ENCODE measurements at places on chromosomes 7 and 10.

- DNase-seq, result no peak
These were observed 182.4 kb upstream of the FRMD4A start for GRCh38 chr10:14513123-14513522.

DNA sequence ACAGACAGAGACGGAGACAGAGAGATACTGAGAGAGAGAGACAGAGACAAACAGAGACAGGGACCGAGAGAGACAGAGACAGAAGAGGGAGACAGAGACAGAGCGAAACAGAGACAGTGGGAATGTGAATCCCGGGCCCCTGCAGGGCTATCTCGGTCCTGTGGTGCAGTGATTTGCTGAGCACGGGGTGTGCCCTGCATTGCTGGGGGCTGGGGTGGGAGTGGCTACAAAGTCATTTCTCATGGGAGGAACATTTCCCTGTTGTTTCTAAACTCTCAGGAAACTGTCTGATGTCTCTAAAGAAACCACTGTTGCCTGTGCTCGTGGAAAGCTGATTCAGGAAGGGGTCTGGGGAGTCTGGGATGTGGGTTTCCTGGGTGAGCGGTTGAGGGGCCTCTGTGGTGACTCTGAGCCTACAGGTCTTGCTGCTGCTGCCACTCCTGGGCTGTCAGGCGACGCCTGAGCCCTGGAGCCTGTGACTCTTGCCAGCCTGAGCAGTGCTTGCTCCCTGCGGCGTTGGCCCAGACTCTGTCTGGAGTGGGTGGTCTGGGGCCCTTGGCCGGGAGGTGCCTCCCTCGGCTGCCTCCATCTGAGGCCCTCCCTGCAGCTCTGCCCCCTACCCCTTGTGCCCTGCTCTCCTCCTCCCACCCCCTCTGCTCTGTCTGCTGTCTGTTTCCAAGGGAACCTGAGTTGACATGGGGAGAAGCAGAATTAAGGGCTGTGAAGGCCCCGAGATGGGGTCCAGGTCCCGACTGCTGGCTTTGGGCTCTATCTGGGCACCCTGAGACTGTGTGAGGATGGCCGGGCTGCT lies 292.0 kb downstream of the WDR37 start:
- no peak for DNase-seq

DNA sequence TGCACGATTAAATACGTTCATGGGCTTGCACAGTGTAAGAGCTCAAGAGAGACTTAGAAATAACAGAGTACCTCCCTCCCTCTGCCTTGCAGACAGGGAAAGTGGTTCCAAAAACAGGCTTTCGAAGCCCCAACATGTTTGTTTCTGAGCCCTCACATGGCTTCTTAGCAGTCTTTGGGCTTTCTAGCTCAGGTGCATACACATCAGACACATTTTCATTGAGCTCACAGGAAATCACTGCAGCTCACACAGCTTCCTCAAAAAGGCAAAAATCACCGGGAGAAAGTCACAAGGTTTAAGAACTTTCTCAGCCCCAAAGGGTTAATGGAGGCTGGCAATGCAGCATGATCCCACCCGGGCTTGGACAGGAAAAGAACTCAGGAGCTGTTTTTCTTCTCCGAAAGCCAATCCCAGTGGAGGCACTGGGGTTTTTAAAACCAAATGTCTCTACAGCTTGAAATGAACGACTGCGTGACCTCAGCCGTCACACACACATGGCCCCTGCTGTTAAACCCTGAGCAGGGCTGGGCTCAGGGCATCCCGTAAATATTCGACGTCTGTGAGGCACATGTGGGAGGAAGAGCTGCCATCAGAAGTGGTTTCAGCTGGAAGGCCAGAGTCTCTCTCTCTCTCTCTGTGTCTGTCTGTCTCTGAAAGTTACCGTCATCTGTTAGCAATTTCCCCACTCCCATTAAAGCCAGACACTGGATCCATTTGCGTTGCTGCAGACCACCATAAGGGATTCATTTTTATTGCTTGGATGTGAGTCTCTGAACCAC lies 69.7 kb downstream of the CALML3 start:
- DNase-seq, result peak; percentile 71

DNA sequence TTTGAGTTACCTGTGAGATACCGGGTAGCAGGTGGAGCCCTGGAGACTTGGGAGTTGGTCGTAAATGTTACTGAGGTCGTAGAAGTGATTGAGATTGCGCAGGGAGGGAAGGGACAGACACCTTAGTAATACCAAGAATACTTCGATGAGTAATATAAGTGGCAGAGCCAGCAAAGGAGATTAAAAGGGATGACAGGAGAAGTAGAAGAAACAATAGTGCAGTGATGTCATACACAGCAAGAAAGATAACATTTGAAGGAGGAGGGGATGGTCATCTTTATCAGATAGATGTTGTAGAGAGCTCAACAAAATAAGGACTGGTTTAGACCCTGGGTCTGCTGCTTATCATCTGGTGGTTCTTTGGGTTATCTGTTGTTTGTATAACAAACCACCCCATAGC lies 5.0 kb downstream of the BCCIP start:
- no peak for DNase-seq

DNA sequence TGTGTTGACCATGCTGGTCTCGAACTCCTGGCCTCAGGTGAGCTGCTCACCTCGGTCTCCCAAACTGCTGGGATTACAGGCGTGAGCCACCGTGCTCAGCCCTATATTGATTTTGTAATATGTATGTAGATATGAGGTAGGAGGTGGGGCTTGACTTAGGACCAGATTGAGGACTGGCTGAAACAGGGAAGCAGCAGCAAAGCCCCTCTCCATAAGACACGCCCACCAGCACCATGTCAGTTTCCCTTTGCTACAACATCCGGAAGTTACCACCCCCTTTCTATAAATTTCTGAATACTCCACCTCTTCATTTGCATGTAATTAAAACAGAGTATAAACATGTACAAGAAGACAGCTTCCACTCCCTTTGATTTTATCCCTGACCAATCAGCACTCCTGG lies 47.9 kb upstream of the MYL10 start:
- no peak for DNase-seq

DNA sequence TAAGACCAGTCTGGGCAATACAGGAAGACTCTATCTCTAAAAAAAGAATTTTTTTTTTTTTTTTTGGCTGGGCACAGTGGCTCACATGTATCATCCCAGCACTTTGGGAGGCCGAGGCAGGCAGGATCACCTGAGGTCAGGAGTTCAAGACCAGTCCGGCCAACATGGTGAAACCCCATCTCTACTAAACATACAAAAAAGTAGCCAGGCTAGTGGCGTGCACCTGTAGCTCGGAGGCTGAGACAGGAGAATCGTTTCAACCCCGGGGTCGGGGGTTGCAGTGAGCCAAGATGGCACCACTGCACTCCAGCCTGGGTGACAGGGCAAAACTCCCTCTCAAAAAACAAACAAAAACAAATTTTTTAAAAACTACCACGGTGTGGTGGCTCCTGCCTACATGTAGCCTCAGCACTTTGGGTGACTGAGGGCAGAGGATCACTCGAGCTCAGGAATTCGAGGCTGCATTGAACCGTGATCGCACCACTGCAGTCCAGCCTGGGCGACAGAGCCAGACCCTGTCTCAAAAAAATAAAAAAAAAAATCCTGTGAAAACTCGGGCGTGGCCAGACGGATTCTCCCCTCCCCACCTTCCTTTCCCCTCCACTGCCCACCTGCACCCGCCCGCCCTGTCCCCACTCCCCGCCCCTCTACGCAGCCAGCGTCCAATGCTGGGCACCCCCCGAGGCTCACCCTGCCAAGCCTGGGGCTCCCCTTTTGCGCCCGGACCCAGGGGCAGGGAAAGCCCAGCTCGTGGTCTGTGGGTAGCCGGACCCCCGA lies 745 bp upstream of the ORAI2 start:
- DNase-seq, result no peak

- no peak for DNase-seq
These were observed 12.8 kb downstream of the HKDC1 start for GRCh38 chr10:69232736-69233480.

DNA sequence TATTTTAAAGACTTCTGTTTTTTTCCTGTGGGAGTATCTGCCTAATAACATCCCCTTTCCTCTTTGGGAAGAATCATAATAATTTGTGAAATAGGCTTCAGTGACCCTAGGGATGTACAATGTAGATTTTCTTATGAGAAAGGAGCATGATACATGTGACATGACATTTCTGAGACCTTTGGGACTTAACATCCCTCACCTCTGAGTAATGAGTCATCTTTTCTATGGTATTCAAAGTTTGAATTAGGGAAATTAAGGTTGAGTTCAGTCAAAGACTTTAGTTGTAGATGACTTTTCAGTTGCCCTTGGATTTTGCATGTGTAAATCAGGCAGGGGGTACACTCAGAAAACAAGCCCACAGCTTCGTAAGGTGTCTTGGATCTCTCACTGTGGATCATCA lies 14.3 kb downstream of the GRK5 start:
- DNase-seq, result no peak

DNA sequence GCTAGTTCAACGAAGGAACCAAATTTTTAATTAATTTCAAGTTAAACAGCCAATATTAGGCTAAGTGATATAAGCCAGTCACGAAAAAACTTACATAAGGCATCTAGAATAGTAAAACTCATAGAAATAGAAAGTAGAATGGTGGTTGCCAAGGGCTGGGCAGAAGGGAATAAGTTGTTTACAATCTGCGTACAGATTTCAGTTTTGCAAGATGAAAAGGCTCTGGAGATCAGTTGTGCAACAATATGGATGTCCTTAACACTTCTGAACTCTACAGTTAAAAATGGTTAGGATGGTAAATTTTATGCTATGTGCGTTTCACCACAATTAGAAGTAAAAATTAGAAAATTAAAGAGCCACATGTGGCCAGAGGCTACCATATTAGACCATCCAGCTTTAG lies 13.3 kb downstream of the SCRN1 start:
- DNase-seq, result no peak

- peak; percentile 10 for DNase-seq
These were observed 40.5 kb upstream of the SLF2 start for GRCh38 chr10:100872034-100872791.

DNA sequence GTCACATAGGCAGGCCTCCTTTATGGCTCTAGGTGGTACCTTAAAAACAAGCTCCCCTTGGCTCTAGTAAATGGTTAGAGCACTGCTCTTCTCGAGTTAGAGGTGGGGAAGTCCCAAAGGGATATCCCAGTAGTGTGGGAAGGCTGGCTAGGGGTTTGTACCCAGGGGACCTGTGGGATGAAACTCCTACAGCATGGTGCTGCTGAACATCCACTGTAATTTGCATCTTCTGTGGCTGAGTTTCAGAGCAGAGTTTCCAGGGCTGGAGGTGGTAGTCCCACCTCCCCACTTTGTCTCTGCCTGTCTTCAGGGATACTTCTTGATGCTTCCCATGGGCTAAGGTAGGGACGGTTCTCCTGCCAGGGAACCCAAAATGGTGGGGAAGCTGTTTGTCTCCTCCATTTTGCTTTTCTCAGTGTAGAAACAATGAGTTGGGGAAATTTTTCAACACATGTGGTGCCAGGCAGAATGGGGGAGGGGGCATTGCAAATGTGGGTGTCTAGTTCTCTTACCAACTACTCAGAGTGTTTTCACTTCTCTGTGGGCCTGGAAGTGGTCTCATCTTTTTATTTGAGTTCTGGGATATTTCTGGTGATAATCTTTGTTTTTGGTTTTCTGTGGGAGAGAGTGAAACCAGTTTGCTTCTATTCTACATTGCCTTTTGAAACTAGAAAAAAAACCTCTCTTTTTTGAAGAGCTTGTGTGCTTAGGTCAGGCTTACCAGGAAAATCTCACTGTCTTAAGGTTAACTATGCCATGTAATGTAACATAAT lies 36.3 kb downstream of the SCART1 start:
- no peak for DNase-seq

DNA sequence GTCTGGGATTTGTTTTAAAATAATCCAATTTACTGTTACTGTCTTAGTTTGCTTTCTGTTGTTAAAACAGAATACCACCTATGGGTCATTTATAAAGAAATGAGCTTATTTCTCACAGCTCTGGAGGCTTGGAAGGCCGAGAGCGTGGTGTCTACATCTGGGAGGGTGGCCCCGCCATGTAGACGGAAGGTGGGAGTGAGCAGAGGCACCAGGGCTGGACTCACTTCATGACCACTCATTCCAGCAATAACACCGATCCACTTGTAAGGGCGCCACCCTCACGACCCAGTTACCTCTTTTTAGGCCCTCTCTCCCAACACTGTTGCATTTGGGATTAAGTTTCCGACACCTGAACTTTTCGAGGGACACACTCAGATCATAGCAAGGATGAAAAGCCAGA lies 36.2 kb upstream of the CFAP46 start:
- DNase-seq, result no peak

DNA sequence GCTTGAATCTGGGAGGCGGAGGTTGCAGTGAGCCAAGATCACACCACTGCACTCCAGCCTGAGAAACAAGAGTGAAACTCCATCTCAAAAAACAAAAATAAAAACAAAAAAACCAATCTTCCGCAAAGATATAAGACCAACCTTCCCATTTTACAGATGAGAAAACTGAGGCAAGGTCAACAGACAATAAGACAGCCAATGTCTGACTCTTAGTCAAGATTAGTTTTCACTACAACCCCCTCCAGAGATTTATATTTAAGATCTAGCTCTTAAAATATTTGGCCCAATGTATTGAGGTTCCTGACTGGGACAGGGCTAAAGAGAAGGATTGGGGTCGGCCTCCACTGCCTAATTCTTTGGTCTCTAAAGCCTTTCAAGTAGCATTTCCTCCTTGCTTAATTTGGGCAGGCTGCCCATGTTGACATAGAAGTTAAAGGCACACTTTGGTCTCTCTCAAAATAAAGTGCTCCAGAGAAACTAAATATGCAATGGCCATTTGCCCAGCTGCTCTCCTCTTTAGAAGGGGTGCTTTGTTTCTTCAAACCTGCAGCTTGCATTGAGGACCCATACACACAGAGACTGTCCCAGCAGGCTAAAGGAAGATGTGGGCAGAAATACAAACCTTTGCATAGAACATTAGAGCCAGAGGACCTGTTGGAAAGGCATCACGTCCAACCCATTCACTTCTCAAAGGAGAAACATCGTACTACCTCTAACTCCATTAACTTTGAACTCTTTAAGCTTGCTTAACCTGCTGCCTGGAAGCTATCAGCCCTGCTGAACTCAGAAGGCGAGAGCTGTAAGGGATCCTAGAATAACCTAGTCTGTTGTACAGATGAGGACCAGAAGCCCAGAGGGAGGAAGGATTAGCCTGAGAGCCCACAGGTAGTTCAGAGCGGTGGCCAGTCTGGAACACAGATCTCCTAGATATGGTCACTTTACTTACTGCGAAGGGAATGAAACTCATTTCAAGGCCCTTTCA lies 3.9 kb downstream of the TECTB start:
- DNase-seq, result no peak

DNA sequence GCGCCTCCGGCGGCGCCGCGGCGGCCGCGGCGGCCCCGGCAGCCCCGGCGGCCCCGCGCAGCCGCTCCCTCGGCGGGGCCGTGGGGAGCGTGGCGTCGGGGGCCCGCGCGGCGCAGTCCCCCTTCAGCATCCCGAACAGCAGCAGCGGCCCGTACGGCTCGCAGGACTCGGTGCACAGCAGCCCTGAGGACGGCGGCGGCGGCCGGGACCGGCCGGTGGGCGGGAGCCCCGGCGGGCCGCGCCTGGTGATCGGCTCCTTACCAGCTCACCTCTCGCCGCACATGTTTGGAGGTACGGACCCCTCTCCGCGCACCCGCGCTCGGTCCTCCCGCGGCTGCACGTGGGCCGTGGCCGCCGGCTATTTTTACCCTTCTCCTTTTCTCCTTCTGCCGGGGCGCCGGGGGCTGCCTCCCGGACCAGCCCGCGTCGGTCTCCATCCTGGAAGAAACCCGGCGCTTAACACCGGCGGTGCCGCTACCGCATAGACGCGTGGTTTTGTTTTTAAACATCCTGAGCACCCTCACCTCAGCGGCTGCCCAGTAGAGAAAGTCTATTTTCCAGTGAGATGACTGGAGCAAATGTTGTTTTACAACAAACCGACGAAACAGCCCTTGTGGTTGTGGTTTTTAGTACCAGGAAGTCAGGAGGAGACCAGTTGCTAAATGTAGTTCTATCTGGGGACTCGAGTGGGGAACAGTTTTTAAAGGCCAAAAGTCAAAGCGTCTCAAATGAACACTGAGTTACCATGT lies 1.3 kb downstream of the ZNRF2 start:
- no peak for DNase-seq
